ENCODE measurements at places on chromosomes 5 and 9.

DNA sequence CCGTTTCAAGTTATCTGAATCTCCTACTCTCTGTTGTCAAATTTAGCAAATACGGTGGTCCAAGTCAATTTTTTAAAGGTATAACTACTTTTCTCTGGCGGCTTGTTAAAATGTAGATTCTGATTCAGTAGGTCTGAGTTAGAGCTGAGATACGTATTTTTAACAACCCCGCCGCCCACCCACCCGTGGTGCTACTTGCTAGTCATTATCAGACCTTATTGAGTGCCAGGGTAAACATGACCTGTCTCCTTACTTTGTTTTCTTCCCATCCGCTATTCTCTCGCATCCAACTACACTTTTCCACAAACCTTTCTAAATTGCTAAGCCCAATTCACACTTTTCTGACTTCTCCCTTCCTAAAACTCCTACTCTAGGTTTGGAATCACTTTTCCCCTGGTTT, 694 bp upstream of the PLAA start:
- no peak for DNase-seq

- DNase-seq = peak; percentile 25
These were observed 33.9 kb downstream of the VLDLR start for GRCh38 chr9:2655411-2655901.

- no peak for DNase-seq
These were observed at the start of gene PCDHB1 for GRCh38 chr5:141050622-141051520. Gene PCDHB1 (plus strand): TSS chr5:141051374. CDS start chr5:141051471, 97 bp downstream.

DNA sequence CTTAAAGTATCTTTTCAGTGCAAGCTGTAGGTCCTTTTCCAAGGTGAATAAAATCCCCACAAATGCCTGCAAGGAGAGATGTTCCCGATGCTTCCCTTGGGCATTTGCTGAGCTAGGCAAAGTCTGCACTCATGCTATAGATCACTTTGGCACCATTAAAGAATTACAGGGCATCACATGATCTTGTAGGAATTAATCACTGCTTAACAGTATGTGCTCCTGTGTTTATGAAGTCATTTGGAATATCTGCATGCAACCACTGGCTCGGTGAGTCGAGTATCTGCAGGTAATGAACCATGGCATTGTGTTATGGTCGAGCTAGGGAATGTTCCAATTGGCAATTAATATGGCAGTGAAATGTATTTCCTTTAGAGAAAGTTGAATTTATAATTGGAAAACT, 615.1 kb downstream of the TLE1 start:
- DNase-seq = peak; percentile 28

DNA sequence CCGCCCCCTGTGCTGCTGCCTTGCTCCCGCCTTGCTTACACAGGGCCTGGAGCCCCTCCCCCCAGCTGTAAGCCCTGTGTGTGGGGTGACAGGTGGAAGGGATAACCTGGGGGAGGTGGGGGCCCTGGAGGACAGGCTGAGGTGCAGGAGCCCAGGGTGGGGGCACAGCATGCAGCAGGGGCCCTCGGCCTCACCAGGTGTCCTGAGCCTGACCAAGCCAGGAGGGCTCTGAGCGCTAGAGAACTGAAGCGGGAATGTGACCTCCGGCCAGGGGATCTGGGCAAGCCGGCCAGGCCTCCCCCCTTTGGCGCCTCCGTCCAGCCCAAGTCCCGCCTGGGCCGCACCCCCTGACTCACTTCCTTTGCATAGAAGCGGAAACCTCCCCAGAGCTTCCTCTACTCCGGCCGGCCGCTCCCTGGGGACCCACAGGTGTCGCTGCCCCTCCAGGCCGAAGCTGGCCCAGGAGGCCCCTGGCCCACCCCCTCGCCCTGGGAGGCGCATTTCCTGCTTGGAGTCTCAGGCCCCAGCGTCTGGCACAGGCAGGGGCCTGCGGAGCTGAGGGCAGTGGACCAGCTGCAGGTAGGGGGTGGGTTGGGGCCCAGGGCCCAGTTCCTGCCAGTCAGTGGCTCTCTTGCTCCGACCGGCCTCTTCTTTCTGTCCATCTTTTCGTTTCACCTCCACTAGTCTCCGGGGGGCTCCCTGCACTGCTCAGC, at the start of gene TOR4A:
Gene TOR4A, plus strand, starts transcription at position 398 of the 713 bp plus-strand sequence. CDS start 964 bp downstream, outside the sequence.
- no peak for DNase-seq

- no peak for DNase-seq
These were observed 158.6 kb upstream of the CD180 start for GRCh38 chr5:67355120-67355713.

GRCh38 chr9:19965336-19965735, 176.5 kb upstream of the SLC24A2 start:
- DNase-seq = no peak

GRCh38 chr5:116358911-116359418, 215.7 kb downstream of the SEMA6A start:
- no peak for DNase-seq

DNA sequence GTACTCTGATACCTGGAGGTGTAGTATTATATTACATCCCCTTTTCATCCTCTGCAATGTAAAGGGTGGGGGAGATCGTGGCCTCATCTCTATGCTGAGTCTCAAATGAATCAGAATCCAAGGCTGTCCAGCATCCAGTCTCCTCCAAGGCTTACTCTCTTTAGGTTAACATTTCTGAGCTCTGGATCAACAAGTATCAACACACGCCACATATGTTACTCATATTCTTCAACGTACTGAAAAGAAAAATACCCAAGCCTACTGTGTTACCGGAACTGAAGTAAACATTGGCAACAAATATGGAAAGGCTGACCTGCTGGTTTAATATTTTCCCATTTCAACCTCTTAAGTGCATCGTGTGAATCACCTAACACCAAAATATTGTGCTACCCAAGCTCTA, 241.8 kb downstream of the GAS1 start:
- no peak for DNase-seq

All from COLO829 (cell line).